Large intestine (tissue), 12 donors: ENCODE measurements at places on chromosomes 16 and 17. TPM values are rescaled to one million over a fixed set of nuclear protein-coding genes. Genes with fewer than 3 reads are reported as not detected.

- no peak overlapping the region for H3K4me3 ChIP-seq
- peak; percentile 43 for DNase-seq
- no peaks in the 10 kb centered on the region for H3K36me3 ChIP-seq
- H3K27me3 ChIP-seq: no peaks in the 10 kb centered on the region
- H3K4me1 ChIP-seq: peaks cover 11% of the 10 kb centered on the region
- peak overlapping the region; percentile 4 for H3K27ac ChIP-seq
Observed at GRCh38 chr17:78748048-78748729, 33.9 kb downstream of the CYTH1 start.

DNA sequence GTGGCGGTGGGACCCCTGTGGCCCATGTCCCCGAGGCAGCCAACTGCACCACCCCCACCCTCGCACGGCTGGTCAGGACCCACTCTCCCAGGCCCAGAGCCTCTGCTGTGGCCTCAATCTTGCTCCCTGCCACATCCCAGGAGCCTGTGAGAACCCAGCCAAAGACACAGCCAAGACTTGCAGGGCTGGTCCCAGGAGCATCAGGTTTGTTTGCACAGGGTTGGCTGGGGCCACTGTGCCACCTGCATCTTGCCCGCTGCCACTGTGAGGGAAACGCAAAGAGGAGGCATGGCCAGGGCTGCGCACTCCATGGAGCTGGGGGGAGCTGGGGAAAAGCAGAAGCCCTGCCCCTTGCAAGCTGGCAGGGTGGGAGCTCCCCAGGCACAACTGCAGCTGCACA, 92.5 kb downstream of the SSH2 start:
- H3K27ac ChIP-seq: no peak overlapping the region
- no peak overlapping the region for H3K4me3 ChIP-seq
- no peaks in the 10 kb centered on the region for H3K36me3 ChIP-seq
- no peak for DNase-seq
- no peaks in the 10 kb centered on the region for H3K4me1 ChIP-seq

The KRTAP3-2 gene
- not detected for polyA plus RNA-seq

The NUPR1 gene
- 16.0 TPM for polyA plus RNA-seq
